ENCODE measurements at places on chromosomes 6 and 20.

DNA sequence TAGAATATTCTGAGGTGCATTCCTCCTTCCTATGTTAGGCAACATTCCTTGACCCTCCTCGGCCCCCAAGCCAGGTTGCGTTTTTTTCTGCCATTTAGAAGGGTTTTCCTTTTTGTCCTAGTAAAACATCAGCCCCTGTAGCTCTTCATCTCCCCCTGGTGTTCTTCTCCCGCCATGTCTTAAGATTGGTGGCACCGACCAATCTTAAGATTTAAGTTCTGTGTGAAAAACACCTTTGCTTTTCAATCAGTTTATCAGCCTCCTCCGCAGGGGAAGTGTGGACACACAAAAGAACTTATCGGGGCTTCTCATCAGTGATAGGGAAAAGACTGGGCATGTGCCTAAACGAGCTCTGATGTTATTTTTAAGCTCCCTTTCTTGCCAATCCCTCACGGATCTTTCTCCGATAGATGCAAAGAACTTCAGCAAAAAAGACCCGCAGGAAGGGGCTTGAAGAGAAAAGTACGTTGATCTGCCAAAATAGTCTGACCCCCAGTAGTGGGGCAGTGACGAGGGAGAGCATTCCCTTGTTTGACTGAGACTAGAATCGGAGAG lies 719 bp upstream of the EDN1 start:
- no peaks in the 10 kb centered on the region for H3K36me3 ChIP-seq
- H3K4me3 ChIP-seq: peak overlapping the region; percentile 49
- DNase-seq: no peak
- H3K27ac ChIP-seq: peak overlapping the region; percentile 48

GRCh38 chr6:128029826-128030225 lies 129.0 kb upstream of the THEMIS start:
- no peaks in the 10 kb centered on the region for H3K36me3 ChIP-seq
- H3K27ac ChIP-seq: no peak overlapping the region
- H3K4me3 ChIP-seq: no peak overlapping the region
- no peaks in the 10 kb centered on the region for H3K4me1 ChIP-seq
- DNase-seq: no peak
- H3K27me3 ChIP-seq: no peaks in the 10 kb centered on the region

DNA sequence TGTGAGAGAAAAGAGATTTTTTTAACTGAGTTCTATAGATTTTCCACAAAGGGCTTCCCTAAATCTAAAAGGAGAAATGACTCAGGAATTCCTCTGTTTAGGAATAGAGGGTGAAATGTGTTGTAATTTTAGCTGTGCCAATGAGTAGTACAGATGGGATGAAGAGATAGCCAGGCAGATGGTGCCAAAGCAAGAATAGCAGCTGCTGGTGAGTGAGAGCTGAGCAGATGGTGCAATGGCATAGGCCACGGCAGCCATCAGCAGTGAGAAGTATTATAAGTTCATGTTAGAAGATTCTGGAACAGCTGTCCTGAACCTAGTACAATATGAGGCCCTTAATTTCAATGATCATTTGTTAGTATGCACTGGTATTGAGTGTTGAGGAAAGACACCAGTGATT lies 40.2 kb upstream of the CRISP1 start:
- no peaks in the 10 kb centered on the region for H3K27me3 ChIP-seq
- DNase-seq: no peak
- no peak overlapping the region for H3K4me3 ChIP-seq
- no peaks in the 10 kb centered on the region for H3K4me1 ChIP-seq
- no peak overlapping the region for H3K27ac ChIP-seq
- no peaks in the 10 kb centered on the region for H3K36me3 ChIP-seq

DNA sequence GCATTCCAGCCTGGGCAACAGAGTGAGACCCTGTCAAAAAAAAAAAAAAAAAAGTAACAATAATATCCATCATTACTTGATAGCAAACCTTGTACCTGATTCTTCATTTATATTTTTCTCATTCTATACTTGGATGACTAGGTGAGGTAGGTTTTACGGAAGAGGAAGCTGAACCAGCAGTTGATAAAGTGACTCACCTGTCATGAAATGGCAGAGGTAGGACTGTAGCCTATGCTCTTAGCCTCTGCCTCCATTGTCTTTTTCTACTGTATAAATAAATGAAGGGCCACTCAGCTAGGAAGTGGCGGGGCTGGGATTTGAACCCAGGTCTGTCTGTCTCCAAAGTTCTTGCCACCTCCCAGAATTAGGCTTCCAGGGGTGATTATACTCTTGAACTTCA lies 20.7 kb upstream of the EPB41L1 start:
- H3K36me3 ChIP-seq: no peaks in the 10 kb centered on the region
- H3K27ac ChIP-seq: no peak overlapping the region
- no peaks in the 10 kb centered on the region for H3K4me1 ChIP-seq
- no peak overlapping the region for H3K4me3 ChIP-seq
- no peaks in the 10 kb centered on the region for H3K27me3 ChIP-seq

GRCh38 chr6:105318660-105319059 lies 84.2 kb downstream of the PREP start:
- peaks cover 18% of the 10 kb centered on the region for H3K36me3 ChIP-seq
- H3K4me1 ChIP-seq: no peaks in the 10 kb centered on the region
- H3K27ac ChIP-seq: no peak overlapping the region
- H3K27me3 ChIP-seq: no peaks in the 10 kb centered on the region
- DNase-seq: no peak
